GM12892 (cell line): ENCODE measurements at places on chromosomes 5 and 9.

DNA sequence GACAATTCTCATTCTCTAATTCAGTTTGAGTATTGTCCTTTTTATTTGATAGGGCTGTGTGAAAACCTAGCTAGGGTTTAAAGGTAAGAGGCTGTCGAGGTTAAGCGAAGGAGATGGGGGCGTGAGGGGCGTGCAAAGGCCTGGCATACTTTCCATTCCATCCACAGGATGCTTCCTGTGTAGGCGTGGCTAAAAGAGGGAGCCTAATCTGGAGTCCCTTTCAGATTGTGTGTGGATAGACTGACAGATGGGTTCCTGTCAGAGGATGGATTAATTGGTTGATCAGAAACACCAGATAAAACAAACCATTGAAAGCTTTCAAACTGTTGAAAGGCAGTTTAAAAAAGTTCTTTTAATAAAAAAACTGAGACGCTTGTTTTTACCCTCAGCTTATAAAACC lies 1.1 kb upstream of the ELL2 start:
- no peak for DNase-seq

DNA sequence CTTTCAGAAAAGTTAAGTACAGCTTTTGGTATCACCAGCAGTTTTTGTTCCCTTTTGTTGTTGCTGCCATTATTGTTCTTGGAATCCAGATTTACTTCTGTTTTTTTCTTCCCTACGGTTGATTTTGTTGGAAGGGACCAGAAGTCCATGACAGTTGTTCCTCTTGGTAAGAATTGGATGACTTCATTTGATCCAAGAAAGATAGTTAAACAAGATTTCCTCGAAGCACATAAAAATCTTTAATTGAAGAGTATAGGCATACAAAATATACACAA lies 65.4 kb downstream of the CDC42SE2 start:
- DNase-seq: no peak

DNA sequence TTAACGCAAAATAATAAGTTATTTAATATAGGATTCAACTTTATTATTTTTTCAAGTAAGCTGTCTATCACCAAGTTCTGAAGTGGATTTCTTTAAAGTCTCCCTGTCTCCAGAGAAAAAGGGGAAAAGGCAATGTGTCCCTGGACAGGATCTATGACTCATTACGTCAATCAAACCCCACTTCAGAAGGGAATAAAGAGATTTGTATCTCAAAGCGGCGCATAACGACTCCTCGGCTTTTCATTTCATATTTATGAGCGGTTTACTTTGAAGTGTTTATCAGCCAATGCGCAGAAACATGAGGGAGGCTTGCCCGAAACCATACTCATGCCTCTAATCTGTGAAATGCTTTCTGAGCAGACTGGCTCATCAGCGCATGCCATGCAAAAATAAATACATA lies 938.6 kb upstream of the WWC1 start:
- no peak for DNase-seq

GRCh38 chr9:34338665-34339385 lies 9.5 kb downstream of the NUDT2 start:
- DNase-seq: no peak

GRCh38 chr9:38639577-38639940 lies 19.2 kb upstream of the ANKRD18A start:
- no peak for DNase-seq

GRCh38 chr5:141155540-141156374 lies 5.9 kb downstream of the PCDHB6 start:
- DNase-seq: no peak

DNA sequence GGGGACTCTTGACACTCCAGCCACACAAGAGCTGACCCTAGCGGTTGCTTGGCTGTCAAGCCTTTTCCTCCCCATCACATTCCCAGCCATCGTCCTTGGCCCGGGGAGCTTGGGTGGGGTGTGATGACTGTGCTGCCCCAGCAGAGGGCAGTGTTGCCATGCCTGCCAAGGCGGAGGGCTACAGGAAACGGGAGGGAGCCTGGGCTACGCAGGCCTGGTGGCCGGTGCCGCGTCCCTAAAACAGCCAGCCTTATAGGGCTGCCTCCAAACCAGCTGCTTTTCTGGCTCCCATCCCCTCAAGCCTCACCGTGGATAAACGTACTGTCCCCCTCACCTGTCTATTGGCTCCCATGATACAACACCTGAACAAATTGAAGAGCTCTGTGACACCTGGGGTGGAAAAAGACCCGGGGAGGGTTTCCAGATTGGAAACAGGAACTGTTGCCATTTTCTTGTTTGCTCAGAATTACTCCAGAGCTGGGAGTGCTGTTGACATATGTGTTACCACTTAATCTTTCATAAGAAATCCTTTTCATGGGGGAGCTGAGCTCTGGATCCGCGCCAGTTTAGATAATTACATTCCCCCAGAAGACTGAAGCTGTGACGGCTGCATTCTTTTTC lies 72.8 kb upstream of the ASTN2 start:
- peak; percentile 50 for DNase-seq

GRCh38 chr5:6488021-6488420 lies 39.4 kb downstream of the UBE2QL1 start:
- DNase-seq: no peak

DNA sequence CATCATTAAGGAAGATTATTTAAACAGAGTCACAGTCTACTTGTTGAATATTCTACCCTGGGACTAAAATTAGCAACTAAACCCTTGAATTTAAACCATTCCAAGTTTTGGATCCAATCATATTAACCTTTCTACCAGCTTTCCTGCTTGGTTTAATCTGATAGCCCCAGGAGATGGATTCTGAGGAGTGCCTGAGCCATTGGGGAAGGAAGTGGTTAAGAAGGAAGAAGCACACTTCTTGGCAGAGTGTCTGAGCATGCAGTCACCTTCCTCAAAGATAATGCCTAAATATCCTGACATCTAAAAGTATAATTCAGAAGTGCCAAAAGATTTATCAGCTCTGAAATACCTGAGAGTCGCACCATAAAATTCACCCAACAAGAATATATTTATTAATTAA lies 74.1 kb upstream of the SNCAIP start:
- DNase-seq: no peak

- DNase-seq: no peak
Measured at GRCh38 chr5:114056185-114056538, 305.7 kb upstream of the KCNN2 start.

- no peak for DNase-seq
Measured at GRCh38 chr5:164256351-164256750, 750.9 kb downstream of the MAT2B start.

DNA sequence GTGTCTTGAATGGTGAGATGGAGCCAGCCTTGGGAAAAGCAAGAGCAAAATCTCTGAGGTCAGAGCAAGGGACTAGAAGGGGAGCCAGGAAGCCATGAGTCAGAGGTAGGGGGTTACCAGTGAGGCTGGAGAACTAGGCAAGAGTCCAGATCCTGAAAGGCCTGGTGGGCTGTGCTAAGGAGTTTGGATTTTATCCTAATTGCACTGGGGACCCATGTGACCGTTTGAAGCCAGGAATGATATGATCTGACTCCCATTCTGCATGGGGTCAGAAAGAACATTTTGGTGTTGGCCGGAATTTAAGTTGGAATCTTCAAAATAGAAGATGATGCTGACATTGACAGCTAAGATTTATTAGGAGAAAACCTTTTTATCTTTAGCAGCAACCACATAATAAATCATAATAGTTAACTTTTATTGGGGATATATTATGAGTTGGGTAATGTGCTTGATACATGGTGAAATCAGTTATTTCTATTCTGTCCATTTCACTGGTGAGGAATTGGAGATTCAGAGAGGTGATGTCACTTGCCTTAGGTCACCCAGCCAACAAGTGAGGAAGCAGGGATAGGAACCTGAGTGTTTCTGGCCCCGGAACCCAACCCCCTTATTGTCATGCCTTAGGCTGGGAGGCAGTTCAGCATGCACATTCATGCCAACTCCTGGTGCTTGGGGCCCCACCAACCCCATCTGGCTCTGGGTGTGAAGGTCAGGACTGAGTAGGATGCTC lies 61.5 kb upstream of the RARS1 start:
- no peak for DNase-seq

GRCh38 chr5:36665628-36666027 lies 59.2 kb downstream of the SLC1A3 start:
- DNase-seq: no peak

DNA sequence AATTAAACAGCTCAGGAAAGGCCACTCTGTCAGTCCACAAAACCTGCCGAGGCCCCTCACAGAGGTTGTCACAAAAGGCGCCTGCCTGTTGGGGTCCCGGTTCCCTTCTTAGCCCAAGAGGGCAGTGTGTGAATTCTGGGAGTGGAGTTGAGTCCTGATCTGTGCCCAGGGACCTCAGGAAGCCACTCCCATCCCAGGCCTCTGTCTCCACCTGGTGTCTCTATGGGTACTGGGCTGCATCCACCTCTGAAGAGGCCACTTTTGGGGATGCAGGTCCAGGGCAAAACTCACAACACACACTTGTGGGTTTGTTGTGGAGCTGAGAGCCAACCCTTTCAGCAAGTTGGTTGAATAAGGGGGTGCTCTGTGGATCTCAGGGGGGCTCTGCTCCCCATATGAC lies 74.3 kb upstream of the STXBP1 start:
- no peak for DNase-seq

DNA sequence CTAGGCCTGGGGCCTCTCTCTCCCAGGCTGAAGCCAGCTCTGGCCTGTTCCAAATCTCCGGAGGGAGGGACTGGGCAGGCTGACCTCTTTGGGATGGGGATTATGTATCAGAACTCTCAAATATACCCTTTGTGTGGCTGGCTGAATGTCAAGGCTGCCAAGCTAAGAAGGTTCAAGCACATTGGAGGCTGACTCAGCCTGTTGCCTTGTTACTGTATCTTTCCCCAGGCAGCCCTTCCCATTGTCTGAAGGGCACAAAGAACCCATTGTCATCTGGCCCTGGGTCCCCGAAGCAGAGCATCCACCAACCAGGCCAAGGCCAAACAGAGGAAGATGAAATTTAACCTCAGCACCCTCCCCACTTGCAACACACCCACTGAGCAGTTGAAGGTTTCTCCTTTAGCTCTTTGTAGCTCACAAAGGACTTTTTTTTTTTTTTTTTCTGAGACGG lies 7.3 kb upstream of the SPARC start:
- DNase-seq: no peak

- no peak for DNase-seq
Measured at GRCh38 chr9:37146410-37146809, 26.0 kb downstream of the ZCCHC7 start.

GRCh38 chr9:19479874-19480273 lies 71.1 kb downstream of the ACER2 start:
- no peak for DNase-seq

GRCh38 chr9:115353681-115354080 lies 235.7 kb upstream of the TNC start:
- DNase-seq: no peak

DNA sequence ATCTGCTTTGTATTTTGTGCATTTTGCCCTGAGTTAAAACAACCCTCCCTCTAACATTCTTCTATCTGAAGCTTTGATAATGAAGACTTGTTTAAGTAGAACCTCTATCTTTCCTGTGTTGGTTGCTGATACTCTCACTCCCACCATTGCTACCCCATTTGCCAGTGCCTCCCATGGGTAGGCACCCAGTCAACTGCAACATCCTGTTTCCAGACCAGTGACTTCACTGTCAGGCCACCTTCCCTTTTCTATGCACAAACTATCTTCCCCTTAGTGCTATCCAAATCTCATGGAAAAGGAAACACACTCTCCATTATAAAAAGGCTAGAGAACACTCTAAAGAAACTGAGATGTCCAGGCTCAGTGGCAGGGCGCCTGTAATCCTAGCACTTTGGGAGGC lies 5.6 kb upstream of the IARS1 start:
- no peak for DNase-seq

DNA sequence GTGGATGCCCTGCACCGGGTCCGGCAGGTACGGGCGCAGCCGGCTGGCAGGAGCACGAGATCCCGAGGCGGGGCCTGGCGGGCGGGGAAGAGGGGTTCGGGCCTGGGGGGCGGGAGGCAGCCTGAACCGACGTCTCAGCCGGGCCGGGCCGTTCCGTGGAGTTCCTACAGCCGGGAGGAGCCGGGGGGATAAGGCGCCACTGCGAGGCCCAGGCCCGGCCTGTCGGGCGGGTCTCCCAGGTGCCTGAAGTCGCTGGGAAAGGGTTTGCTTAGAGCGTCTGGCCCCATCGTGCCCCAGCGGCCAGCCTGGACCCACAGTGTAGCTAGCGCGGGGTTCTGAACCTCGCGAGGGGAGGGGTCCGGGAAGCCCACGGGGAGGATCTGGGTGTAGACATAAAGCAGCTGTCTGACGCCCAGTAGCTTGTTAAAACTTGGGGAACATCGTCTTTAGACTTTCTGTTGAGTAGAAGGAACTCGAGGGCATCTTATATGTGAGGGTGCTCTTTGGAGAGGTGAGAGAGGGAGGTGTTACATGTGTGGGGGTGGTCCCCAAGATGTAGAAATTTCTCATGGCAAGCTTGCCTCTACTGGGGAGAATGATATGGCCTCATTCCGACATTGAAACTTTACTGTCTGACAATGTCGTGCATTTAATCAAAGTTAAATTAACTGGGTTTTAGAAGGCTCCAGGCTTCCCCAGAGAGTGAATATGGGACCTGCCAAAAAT lies 524 bp downstream of the FUBP3 start:
- no peak for DNase-seq

GRCh38 chr5:74506119-74506518 lies 134.4 kb downstream of the ENC1 start:
- DNase-seq: no peak

DNA sequence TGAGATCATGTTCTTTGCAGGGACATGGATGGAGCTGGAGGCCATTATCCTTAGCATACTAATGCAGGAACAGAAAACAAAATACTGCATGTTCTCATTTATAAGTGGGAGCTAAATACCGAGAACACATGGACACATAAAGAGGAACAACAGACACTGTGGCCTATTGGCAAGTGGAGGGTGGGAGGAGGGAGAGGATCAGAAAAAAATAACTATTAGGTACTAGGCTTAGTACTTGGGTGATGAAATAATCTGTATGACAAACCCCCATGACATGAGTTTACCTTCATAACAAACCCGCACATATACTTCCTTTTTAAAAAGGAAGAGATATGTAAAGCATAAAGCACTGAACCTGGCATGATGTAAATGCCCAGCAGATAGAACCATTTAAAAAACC lies 99.0 kb downstream of the MEGF10 start:
- no peak for DNase-seq

DNA sequence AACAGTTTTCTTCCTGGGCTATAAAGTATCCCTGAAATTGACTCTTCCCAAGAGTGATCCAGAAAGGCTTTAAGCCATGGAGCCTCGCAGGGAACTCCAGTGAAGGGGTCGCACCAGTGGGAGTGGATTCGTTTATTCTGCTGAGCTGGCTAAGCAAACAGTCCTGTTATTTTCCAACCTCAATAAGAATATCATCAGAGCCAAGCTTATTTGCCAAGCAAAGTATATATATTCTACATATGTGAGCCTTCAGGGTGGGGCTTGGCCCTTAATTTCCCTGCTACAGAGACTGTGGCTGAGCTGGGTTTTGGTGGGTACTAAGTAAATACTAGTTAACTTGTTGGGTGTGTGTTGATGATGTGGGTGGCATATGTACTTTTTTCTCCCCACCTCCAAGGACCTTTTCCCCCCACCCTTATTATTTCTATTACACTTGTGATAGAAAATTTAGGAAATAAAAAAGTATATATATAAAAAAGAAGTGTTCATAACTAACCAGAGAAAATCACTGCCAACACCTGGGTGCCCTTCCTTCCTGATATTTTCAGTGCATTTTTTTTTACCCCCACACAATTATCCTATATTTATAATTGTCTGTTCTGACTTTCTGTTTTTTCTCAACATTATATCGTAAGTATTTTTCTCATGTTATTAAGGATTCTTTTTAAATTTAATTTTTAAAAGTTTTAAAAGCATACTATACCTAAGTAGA lies 5.3 kb downstream of the GSN start:
- DNase-seq: no peak
